ENCODE measurements at places on chromosomes 6 and 20.

- no peak for DNase-seq
Observed at GRCh38 chr20:30892541-30893345, 364.7 kb upstream of the DEFB115 start.

GRCh38 chr6:125206389-125206788, 52.8 kb downstream of the TPD52L1 start:
- DNase-seq = no peak

GRCh38 chr20:2162125-2162822, 60.6 kb downstream of the STK35 start:
- DNase-seq = no peak

DNA sequence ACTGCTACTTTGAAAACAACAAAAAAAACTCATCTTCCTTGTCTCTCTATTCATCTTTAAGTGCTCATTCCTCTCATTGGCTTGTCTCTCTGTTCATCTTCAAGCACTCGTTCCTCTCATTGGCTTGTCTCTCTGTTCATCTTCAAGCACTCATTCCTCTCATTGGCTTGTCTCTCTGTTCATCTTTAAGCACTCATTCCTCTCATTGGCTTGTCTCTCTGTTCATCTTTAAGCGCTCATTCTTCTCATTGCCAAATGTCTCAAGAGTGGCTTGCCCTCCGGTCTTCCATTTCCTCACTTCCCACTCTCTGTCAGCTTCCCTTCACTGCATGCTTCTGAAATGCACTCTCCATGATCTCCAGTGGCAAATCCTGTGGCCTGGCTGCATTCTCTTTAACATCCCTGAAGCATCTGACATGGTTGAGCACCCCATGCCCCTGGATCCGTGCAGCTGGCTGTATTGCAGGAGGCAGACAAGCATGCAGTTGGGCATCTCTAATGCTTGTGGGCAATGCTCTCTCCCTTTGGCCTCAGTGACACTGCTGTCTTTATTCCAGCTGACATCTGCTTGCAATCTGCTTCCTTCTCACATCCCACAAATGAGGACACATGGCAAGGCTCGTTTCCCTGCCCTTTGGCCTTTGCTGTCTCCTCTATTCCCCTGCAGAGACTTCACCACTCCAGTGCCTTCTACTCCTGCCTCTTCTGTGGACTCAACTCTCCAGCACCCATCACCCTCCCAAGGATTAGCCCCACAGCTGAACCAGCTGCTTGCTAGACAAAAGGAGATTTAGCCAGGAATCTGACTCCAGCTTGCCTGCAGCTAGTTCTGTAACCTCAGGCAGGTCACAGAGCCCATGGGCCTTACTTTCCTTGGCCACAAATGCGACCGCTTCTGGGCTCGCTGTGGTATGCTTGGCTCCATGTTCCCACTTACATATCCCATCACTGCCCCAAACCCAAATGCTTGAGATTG, 143.2 kb upstream of the SNX9 start:
- peak; percentile 14 for DNase-seq

All from GM12865 (cell line).